Stimulated activated CD8-positive, alpha-beta memory T cell treated with anti-CD3 and anti-CD28 coated beads, Interleukin-2, amount 100 ng/mL, for 1 hour (primary cell): ENCODE measurements at places on chromosomes 13 and 19.

- DNase-seq = no peak
These were observed 160.9 kb downstream of the PCDH9 start for GRCh38 chr13:67069117-67069767.

DNA sequence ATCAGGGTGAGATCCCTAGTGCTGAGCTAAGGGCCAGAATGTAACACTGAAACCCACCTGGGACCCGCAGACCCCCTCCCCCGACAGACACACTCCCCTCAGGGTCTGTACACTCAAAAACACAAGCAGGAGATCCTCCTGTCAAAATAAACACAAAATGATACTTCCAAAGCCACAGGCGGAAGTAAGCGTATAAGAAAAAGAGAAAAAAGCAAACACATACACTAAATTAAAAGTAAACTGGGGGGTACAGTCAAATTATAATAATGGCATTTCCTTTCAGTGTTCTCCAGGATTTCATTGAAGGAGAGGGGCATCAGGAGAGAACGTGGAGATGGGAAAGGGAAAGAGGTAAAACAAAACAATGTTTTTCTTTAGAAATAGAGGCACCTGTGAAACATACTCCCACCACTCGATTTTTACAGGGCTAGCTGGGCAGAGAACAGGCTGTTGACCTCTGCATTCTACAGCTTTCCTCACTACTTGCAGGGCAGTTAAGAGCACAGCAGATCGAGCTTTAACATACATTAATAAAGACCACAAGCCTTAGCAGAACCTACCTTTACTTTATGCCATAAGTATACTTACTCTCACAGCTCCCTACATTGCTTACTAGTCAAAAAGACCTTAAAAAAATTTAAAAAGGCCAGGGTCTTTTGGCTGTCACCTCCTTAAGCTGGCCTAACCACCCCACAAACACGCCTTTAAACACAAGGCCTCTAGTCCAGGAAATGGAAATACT, 5.3 kb downstream of the ZIC5 start:
- no peak for DNase-seq

GRCh38 chr13:36417331-36417730, 15.0 kb upstream of the CCNA1 start:
- DNase-seq = no peak

GRCh38 chr13:111917901-111918300, 149.0 kb upstream of the SOX1 start:
- DNase-seq = no peak

GRCh38 chr19:29680447-29680846, 15.2 kb downstream of the PLEKHF1 start:
- peak; percentile 68 for DNase-seq
